ENCODE measurements at places on chromosomes 7 and 10.

DNA sequence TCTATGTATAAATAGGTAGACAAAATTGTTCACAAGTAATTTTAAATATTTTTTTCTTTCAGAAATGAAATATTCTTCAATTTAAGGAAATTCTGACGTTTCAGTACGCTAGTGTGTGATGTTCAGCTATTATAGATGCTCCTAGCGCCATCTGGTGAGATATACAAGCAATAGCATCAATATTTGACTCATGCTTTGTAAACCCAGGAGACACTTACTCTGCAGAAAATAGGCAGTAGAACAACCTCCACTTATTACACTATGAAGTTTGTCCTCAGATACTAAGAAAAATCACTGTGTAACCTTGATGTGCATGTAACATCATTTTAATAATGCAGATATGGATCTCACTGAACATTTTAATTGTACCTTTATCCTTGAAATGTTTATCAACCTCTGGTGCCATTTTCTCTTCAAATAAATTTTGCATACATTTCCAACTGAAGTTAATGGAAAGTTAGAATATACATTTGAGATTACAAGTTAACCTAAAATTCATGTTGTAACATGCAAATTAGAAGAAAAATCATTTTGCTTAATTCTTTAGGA is 151.5 kb upstream of the FAM3C start:
- DNase-seq: peak; percentile 50

DNA sequence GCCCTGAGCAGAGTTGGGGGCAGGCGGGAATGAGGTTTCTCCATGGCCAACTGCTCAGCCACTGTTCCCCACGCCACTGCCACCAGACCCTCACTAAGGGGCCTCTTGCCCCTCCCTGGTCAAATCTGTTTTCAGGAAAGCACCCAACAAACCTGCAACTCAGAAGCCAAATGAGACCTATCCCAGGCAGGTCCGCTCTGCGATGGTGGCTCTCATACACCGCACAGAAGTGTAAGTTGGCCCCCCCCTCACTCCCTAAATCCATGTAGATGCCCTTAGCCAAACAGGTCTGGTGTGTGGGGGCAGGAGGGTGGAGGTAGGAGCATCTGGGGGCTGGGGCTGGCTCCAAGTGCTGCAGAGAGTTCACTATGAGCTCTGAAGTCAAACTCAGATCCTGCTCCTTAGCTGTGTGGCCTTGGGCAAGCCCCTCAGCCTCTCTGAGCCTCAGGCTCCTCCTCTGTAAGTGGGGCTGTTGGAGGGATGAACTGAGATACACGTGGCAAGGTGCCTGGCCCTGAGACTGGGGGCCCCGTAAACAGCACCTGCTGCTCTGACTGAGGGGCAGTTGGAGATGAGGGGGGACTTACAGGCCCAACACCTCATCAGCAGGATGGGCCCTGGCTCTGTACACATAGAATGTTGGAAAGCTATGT is 1.1 kb downstream of the MMRN2 start:
- no peak for DNase-seq

GRCh38 chr7:29957521-29958310 is 31.9 kb downstream of the SCRN1 start:
- no peak for DNase-seq

DNA sequence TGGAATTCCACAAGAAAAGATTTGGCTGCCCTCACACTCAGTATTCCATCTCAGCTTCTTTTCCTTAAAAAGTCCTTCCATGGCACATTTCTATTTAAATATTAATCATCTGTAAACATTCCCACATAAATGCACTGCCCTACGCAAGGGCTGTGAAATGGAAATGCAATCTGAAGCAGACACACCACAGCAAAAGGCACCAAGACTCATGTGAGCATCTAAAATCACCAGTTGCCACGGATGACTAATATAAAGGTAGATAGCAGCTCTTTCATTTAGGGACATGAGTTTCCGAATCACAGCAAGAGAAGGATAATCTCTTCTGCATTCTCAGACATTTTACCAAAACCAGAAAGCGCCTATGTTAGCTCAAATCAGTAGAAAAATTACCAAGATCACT is 31.6 kb downstream of the COA1 start:
- no peak for DNase-seq

DNA sequence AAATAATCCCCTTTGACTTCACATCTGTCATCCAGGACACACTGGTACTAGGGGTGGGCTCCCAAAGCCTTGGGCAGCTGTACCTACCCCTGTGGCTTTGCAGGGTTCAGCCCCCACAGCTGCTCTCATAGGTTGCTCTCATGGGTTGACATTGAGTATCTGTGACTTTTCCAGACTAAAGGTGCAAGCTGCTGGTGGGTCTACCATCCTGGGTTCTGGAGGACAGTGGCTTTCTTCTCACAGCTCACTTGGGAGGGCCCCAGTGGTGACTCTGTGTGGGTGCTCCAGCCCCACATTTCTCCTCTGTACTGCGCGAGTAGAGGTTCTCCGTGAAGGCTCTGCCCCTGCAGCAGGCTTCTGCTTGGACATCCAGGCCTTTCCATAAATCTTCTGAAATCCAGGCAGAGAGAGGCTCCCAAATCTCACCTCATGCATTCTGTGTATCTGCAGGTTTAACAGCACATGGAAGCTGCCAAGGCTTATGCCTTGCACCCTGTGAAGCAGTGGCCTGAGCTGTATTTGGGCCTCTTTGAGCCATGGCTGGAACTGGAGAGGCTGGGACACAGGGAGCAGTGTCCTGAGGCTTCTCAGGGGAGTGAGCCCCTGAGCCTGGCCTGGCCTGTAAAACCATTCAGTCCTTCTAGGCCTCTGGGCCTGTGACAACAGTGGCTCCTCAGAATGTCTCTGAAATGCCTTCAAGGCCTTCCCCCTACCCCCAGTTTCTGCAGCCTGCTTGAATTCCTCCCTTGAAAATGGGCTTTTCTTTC is 52.2 kb downstream of the TRIM24 start:
- DNase-seq: no peak

- no peak for DNase-seq
These were observed 293.1 kb downstream of the GRM8 start for GRCh38 chr7:126959649-126960048.

All from mammary epithelial cell (primary cell).